Naive B cell (primary cell): ENCODE measurements at places on chromosomes 13 and 19.
A peak's percentile ranks its signal among the peaks of the same experiment; 100 is the strongest.

GRCh38 chr13:75356421-75356820, 125.5 kb downstream of the TBC1D4 start:
- no peaks in the 10 kb centered on the region for H3K4me1 ChIP-seq
- no peak for DNase-seq
- no peak overlapping the region for H3K27ac ChIP-seq
- no peaks in the 10 kb centered on the region for H3K36me3 ChIP-seq
- H3K4me3 ChIP-seq: no peak overlapping the region

DNA sequence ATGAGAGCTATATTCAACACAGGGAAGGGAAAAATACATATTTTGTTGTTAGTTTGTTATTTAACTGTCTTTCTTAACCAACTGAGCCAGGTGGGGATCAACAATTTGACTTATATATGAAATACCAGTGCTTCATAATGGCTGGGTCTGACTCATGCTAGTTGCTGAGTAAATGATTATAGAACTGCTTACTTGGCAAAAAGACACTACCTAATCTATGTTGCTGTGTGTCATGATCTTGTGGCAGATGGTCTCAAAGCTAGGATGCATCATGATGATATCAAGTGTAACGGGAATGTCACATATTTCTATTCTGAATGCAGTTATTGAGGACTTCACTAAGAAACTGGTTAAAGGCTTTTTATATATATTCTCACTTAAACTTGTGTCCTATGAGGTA, 727.4 kb upstream of the SLITRK1 start:
- H3K36me3 ChIP-seq: no peaks in the 10 kb centered on the region
- no peaks in the 10 kb centered on the region for H3K27me3 ChIP-seq
- H3K27ac ChIP-seq: no peak overlapping the region
- no peaks in the 10 kb centered on the region for H3K4me1 ChIP-seq
- H3K4me3 ChIP-seq: no peak overlapping the region

DNA sequence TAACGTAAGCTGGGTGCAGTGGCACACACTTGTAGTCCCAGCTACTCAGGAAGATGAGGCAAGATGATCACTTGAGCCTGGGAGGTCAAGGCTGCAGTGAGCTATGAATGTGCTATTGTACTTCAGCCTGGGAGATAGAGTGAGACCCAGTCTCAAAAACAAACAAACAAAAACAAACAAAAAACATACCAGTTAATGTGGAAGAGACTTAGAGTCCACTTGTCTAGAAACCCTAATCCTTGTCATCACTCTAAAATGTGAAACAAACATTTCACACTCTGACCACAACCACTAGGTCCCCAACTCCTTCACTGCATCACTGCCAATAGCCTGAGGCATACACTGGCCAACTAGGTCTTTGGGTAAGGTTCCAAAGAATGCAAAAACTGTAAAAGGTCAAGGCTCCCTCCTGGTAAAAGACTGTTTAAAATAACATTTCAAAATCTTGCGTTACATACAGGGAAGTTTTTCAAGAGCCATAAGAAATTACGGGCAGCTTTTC, 28.6 kb upstream of the CYP2B6 start:
- DNase-seq: no peak
- no peaks in the 10 kb centered on the region for H3K36me3 ChIP-seq
- H3K27ac ChIP-seq: no peak overlapping the region
- no peak overlapping the region for H3K4me3 ChIP-seq

- H3K4me1 ChIP-seq: peaks cover 21% of the 10 kb centered on the region
- H3K27ac ChIP-seq: no peak overlapping the region
- H3K4me3 ChIP-seq: no peak overlapping the region
- H3K36me3 ChIP-seq: peaks cover 10% of the 10 kb centered on the region
These were observed 10.5 kb downstream of the ZIC2 start for GRCh38 chr13:99991828-99992775.

- H3K27me3 ChIP-seq: no peaks in the 10 kb centered on the region
- DNase-seq: no peak
- no peak overlapping the region for H3K4me3 ChIP-seq
- H3K27ac ChIP-seq: no peak overlapping the region
- H3K4me1 ChIP-seq: peaks cover 2% of the 10 kb centered on the region
- H3K36me3 ChIP-seq: no peaks in the 10 kb centered on the region
These were observed 123.4 kb upstream of the ARGLU1 start for GRCh38 chr13:106691341-106691740.

GRCh38 chr13:99421758-99422585, 79.3 kb upstream of the TM9SF2 start:
- H3K4me3 ChIP-seq: peak overlapping the region; percentile 68
- H3K27ac ChIP-seq: peak overlapping the region; percentile 99
- peak; percentile 27 for DNase-seq
- no peaks in the 10 kb centered on the region for H3K36me3 ChIP-seq
- no peaks in the 10 kb centered on the region for H3K27me3 ChIP-seq

DNA sequence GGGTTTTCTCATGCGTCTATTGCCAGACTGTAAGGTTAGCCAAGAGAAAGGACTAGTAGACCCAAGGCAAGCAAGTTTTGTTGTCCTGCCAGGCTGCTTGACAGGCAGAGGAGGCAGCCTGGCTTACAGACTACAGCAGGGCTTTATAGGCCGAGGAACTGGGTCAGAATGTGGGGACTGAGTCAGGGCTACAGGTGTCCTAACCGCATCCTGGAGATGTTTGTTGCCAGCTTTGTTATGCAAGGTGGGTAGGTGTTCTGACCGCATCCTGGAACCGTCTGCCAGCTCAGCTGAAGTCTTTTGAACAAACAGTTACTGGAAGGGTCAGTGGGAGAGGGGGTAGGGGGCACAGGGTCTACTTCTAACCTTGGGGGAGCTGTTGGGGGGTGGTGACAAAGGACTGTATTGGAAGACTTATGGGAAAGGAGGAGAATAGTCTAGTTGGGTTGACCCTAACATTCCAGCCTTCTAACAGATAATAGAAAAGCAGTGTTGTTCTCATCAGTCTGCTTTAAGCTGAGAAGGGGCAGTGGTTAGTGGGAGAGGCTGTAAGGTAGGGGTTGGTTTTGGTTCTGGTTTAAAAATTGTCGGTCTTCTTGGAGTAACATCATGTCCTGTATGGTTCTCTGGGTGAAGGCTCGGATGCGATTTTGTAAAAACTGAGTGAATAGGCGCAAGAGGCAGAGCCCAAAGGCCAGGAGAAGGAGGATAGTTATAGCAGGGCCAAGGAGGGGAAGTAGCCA, 913.8 kb upstream of the SLITRK5 start:
- no peak for DNase-seq
- H3K36me3 ChIP-seq: no peaks in the 10 kb centered on the region

- no peak overlapping the region for H3K27ac ChIP-seq
- H3K27me3 ChIP-seq: no peaks in the 10 kb centered on the region
- no peaks in the 10 kb centered on the region for H3K4me1 ChIP-seq
- no peak overlapping the region for H3K4me3 ChIP-seq
- DNase-seq: no peak
These were observed 1616.2 kb upstream of the SPRY2 start for GRCh38 chr13:81957121-81957520.

GRCh38 chr19:16170134-16170533, 3.2 kb downstream of the CIB3 start:
- no peaks in the 10 kb centered on the region for H3K27me3 ChIP-seq
- peaks cover 23% of the 10 kb centered on the region for H3K4me1 ChIP-seq
- no peak for DNase-seq

DNA sequence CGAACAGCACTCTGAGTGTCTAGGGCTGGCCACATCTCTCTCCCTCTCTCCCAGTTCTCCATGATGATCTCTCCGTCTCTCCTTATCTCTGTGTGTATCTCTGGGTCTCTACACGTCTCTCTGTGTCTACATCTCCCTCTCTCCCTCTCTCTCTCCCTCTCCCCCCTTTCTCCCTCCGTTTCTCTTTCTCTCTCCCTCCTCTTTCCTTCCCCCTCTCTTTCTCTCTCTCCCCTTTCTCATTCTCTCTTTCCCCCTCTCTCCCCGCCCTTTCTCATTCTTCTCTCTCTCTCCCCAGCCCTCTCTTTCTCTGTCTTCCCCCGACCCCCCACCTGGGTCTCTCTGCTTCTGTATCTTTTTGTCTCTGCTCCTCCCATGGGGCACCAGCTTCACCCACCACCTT, 21.3 kb upstream of the TNFAIP8L1 start:
- H3K27me3 ChIP-seq: no peaks in the 10 kb centered on the region
- H3K36me3 ChIP-seq: no peaks in the 10 kb centered on the region
- H3K4me1 ChIP-seq: no peaks in the 10 kb centered on the region
- H3K27ac ChIP-seq: peak overlapping the region; percentile 74
- no peak overlapping the region for H3K4me3 ChIP-seq
